Omental fat pad (tissue), 4 donors: ENCODE measurements at places on chromosomes 6 and 20. TPM values are rescaled to one million over a fixed set of nuclear protein-coding genes. Genes with fewer than 3 reads are reported as not detected.
A peak's percentile ranks its signal among the peaks of the same experiment; 100 is the strongest.

TBX18 gene
- total RNA-seq = 6.4 TPM

ADISSP gene
- 31.2 TPM for total RNA-seq

NKAIN2 gene
- total RNA-seq = not detected

RIMS4 gene
- total RNA-seq = 0.60 TPM

CENPW gene
- total RNA-seq = not detected

PTPRT gene
- 0.63 TPM for total RNA-seq

SLC17A9 gene
- total RNA-seq = 10.7 TPM

PRSS35 gene
- not detected for total RNA-seq

LY86 gene
- total RNA-seq = 11.6 TPM

SUMO4 gene
- total RNA-seq = 4.1 TPM

RGS17 gene
- 3.2 TPM for total RNA-seq

R3HDML gene
- total RNA-seq = not detected

TNFRSF21 gene
- 68.5 TPM for total RNA-seq

PPP2R5D gene
- 41.5 TPM for total RNA-seq

UNC5CL gene
- 0.56 TPM for total RNA-seq

GRCh38 chr6:122580737-122581136 lies 29.5 kb upstream of the PKIB start:
- no peak for DNase-seq

GRCh38 chr6:134795691-134796090 lies 154.2 kb downstream of the ALDH8A1 start:
- no peak for DNase-seq

GRCh38 chr20:61178551-61179071 lies 73.5 kb upstream of the CDH4 start:
- no peak for DNase-seq

- DNase-seq = no peak
Observed at GRCh38 chr20:33673410-33674293, 576 bp downstream of the NECAB3 start.

DNA sequence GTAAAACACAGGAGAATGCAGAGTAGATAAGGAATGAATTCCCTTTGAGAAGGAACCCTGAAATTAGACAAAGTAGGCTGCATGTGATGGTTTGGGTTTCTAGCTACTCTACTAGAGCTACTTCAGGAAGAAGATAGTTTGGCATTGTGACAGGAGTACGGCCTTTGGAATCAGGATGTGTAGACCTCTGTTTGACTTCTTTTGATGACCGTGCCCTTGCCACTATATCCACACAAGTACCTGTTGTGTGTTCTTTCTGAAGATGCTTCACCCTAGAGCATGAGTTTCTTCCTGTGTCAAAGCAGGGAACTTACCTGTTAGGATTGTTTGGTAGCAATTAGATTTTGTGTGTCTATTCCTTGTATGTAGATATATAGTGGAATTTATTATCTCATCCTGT lies 41.7 kb downstream of the CD2AP start:
- no peak for DNase-seq

DNA sequence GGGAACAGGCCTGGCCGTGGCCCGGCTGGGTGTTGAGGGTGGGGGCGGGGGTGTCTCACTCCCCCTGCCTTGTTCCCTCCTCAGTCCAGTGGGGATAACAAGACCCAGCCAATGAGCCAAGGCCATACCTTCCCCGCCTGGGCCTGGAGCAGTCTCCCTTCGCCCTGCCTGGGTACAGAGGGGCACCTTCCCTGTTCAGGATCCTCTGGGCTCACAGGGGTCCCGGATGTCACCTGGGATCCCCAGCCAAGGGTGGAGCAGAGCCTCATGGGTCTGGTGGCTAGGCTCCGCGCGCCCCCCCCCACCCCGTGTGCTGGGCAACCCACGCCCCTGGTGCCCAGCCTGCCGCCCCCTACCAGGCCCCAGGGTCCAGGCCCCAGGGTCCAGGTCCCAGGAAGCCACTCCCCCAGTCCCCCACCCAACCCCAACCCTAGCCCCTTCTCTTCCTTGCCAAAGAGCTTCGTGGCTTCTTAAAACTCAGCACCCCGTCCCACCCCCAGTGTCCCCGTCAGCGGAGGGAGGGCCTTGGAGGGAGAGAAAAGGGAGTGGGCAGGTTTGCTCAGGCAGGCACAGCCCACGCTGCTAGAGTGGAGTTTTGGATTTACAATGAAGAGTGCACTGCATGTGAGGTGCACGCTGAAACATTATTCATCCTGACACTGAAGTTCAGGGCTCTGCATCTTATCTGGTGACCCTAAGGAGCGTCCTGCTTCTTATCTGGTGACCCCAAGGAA lies 11.8 kb downstream of the HRH3 start:
- no peak for DNase-seq

DNA sequence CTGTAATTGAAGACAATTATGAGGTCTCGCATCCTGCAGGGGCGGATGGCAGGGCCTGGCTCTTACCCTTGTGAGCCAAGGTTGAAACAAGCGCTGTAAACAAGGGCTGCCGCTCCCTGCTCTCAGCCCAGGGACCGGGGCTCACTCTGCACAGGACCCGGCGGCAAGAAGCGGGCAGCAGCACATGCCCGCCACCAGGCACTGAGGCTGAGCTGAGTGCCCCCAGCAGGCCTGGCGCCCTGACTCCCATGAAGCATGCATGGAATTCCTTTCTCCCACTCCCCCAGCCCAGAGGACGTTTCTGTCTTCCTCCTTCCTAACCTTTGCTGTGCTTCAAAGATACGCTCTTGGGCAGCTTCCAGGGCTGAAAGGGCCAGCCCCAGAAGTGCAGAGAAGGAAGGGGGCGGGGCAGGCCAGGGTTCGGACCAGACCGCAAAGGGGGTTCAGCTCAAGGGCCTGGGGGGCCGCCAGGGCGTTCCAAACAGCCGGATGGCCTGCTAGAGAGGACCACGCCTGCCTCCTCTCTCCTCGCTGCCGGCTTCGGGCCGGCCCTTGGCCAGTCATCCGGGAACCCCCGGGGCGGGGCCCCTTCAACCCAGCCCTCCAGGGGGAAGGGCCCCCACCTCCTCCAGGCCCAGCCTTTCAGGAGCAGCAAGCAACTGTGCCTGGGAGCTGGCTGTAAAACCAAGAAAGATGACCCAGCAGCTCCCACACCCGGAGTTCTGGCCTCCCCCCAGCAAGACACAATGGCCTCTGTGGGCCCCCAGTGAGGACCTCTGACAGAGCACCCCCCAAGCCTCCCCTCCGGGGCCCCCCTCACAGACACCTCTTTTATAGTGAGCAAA lies 109.9 kb downstream of the NOL4L start:
- DNase-seq = no peak

DNA sequence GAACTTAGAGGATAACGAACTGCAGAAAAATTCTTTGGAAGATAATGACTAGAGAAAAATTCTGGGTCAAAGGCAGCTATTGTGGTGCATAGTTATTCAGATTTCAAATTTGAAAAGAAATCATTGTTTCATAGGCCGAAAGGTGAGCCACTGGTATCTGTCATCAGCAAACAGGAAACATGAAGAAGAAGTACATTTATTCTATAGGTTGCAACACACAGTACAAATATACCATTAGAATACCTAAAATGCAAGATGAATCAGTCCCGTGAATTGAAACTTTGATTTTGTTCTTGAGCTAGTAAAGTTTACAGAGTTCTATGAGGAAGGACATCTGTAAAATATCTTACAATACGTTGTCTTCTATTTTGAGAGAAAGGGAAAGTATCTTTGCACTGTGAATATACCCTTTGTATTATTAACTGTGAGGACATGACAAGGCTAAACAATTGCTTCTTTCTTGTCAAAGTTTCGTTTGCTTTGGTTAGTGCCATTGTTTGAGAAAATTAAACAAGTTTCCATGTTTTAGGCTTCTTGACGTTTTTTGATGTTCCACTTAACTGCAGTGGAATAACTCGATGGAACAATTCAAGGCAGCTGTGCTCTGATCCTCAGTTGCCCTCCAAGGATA lies 84.7 kb downstream of the HDGFL1 start:
- DNase-seq = no peak

GRCh38 chr6:140064366-140064765 lies 689.9 kb upstream of the CITED2 start:
- DNase-seq = no peak

DNA sequence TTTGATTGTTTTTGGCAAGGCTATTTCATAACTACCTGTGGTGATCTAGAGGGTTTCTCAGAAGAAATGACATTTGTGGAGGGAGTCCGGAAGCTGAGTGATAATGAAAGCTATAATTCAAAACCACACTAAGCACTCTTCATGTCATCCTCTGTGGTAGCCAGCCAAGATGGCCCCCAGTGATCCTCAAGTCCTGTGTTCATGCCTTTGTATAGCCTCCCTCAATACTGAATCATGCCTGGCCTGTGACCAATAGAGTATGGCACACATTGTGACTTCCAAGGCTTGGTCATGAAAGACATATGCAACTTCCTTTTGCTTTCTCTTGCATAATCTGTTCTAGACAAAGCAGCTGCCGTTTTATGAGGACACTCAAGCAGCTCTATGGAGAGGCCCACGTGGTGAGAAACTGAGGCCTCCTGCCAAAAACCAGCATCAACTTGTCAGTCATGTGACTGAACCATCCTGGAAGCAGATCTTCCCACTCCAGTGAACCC lies 12.8 kb upstream of the DNAAF9 start:
- DNase-seq = no peak

DNA sequence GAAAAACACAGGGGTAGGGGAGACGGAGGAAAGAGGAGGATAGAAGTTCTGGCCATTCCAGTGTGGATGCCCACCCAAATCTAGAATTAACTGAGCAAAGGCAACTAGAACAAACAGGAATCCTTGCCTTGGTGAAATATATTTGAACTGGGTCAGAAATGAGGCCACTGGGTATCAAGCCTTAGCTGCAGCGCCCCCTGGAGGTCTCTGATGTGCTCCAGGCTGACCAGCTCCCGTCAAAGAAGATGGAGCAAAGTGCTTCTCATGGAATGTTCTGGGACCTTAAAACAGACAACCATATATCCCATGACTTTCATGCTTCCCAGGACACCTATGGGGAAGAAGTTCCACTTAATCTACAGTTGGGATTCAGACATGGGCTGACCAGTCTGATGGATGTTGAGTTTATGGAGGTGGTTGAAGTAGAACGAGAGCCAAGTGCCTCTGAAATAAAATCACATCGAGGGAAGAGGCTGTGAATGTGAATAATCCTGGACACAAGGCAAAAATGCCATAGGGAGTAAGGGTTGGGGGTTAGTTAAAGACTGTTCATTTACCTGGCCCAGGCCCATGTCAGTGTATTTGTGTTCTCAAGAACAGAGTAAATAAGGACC lies 50.4 kb downstream of the HLA-DPB1 start:
- DNase-seq = peak; percentile 75

GRCh38 chr20:41027872-41028358 lies 707 bp upstream of the TOP1 start:
- no peak for DNase-seq

GRCh38 chr6:47592131-47592840 lies 106.1 kb upstream of the ADGRF4 start:
- no peak for DNase-seq

DNA sequence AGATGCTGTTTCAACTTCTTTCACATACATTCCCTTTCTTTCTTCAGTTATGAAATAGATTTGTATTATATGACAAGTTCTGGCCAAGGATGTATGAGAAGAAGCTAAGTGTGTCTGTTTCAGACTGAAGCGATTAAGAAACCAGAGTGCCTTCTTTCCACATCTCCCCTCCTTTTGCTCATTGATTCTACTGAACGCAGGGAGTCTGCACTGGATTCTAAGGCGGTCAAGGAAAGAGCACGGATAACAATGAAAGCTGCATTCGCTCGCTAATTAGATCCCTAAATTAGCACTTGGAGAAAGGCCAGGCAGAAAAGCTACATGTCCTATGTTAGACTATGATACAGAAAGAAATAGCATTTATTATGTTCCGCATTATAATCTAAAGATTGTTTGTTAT lies 267.7 kb downstream of the HAO1 start:
- no peak for DNase-seq

DNA sequence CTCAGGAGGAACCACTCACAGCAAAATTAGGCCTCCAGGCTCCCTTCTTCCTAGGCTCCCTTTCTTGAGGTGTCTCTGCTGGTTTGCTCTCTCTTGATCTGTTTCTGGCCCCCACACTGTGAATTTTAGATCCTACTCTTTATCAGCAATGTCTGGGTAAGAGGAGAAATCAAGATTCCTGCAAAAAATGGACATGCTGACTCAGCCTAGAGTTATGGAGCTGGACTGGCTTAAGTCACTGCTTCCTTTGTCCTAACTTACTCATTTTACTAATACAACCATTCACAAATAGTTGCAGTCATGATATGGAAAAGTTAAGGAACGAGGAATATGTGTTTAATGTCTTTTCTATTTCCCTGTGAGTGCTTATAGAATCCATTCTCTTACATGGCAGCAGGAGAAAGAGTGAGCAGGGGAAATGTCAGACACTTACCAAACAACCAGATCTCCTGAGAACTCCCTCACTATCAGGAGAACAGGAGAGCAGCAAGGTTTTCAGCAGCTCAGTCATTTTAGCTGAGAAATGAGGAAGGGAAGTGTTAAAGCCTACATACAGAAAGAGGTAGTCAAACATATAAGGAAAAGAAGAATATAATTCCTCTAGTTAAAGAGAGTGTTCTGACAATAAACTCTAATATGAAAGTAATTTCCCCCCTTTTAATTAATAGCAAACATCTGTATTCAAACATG lies 160.8 kb downstream of the PDE7B start:
- no peak for DNase-seq

GRCh38 chr6:17542243-17542642 lies 57.9 kb upstream of the FAM8A1 start:
- no peak for DNase-seq

GRCh38 chr6:116561377-116562018 lies 7.9 kb downstream of the CALHM4 start:
- peak; percentile 82 for DNase-seq

- no peak for DNase-seq
Observed at GRCh38 chr20:21509597-21510371, 4.1 kb downstream of the NKX2-2 start.

DNA sequence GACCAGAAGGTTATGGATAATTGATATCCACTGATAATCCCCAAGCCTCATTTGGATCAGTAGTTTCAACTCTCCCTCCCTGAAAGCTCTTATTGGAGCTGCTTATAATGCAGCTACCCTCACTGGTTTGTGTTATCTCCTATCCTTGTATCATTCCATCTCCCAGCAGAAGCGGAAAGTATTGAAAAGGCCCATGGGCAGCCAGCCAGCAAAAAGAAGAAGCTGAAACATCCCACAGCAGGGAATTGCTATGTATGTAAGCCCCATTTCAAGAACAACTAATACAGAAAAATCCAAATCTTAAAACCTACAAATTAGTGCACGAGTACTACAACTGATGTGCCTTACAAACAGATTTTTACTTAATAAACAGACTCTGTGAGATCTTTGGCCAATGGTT lies 269.0 kb upstream of the ECI2 start:
- no peak for DNase-seq

DNA sequence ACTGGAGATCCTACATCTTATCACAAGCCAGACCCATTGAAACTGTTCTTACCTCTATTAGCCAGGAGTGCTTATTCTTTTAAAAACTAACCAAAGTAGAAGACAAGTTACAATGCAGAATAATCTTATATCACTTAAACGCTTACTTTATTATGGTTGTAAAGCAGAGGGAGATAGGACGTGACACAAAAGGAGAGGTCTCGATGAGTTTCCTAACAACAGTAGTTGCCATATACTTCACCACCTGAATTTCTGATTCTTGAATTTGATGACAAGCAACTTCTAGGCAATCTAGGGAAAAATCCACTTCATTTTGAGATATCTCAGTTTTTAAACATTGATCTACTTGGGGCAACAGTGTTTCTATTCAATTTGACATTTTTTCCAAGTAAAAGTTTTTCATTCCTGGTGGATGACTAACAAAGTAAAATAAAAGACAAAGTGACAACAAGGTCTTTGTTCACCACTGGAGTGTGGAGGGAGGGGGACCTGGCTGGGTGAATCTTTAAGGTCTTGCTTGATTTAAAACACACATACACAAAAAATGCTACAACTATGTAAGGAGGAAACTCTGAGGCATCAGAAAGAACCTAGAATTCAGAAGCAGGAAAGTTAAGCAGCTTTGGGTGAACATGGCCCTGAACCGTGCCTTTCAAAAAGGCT lies 110.9 kb downstream of the SMLR1 start:
- DNase-seq = no peak
